ENCODE measurements at places on chromosomes 2 and 18. TPM values are rescaled to one million over a fixed set of nuclear protein-coding genes. Genes with fewer than 3 reads are reported as not detected.

DNA sequence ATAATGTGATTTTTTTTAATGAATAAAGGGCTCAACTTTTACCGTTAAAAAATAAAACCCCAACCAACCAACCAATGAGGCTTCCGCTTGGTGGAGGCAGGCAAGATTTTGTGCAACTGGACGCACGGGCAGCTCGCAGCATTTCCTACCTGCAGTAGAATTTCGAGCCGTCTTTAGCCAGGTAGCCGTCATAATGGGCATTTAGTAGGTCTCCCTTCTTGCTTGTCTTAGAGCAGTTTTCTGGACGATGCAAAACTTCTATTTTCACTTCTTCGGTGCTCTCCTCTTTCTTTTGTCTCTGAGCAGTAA, 316 bp downstream of the FKBP7 start:
- no peak for DNase-seq

GRCh38 chr2:113216891-113217454, 43.2 kb downstream of the PSD4 start:
- no peak for DNase-seq

DNA sequence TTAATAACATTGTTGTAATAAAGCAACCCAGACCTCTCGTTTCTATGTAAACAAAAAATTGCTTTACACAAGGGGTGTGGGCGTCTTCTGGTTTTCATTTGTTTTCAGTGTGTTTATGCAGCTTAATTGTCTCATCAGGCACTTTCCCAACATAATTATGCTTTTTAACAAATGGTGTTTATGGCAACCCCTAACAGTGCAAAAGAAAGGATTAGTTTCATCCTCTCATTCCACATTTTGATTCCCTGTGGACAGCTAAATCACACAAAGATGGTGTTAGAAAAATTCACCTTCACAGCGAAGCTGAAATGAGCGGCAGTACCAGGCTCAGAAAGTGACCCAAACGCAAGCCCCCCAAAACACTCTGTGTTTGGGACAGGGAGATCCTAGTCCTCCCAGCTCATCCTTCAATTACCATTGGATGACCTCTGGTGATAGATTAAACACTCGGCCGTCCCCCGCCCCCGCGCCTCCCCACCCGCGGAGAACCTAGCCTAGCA, 724 bp downstream of the FTCDNL1 start:
- peak; percentile 25 for DNase-seq

DNA sequence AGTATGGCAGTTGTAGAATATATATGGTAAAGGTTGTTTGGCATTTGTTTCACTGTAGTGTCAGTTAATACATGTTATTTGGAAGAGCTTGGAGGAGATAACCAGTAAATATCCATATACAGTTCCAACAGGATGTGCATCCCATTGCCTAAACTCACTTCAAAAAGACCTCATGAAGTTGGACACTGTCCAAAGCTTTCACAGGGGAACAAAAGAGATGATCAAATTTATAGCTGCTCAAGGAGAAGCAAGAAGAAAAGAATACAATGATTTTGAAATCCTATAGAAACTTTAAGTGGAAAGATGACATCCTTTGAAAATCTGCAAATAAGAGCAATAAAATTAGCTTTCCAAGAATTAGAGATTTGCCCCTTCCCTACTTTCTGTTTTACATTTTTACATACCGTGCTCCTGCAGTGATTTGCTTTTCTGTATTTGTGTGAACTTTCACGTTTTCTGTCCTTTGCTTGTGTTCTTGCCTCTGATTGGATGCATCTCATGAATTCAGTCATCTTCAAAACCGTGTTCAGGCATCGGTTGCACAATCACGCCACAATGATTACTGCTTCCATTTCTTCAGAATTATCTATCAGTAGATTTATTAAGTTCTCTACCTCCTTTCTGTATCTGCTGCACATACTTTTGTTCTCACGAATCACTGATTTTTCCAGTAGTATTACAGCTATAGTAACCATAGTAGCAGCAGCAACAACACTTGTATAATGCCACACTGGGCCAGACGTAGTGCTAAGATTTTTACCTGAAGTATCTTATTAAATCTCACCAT, 83.8 kb downstream of the PARD3B start:
- DNase-seq, result peak; percentile 11

- DNase-seq, result no peak
Measured at GRCh38 chr2:4844881-4845280, 847.3 kb upstream of the SOX11 start.

VWA3B gene
- total RNA-seq, result not detected

FSHR gene
- total RNA-seq, result not detected

CCL20 gene
- 33.2 TPM for total RNA-seq

IGFBP5 gene
- total RNA-seq, result 246 TPM

All from skin of body (tissue), 3 donors.